Muscle of arm (tissue), 14 donors: ENCODE measurements at places on chromosomes 5 and 9. TPM values are rescaled to one million over a fixed set of nuclear protein-coding genes. Genes with fewer than 3 reads are reported as not detected.
A peak's percentile ranks its signal among the peaks of the same experiment; 100 is the strongest.

Gene C7
- polyA plus RNA-seq: 1.3 TPM

DNA sequence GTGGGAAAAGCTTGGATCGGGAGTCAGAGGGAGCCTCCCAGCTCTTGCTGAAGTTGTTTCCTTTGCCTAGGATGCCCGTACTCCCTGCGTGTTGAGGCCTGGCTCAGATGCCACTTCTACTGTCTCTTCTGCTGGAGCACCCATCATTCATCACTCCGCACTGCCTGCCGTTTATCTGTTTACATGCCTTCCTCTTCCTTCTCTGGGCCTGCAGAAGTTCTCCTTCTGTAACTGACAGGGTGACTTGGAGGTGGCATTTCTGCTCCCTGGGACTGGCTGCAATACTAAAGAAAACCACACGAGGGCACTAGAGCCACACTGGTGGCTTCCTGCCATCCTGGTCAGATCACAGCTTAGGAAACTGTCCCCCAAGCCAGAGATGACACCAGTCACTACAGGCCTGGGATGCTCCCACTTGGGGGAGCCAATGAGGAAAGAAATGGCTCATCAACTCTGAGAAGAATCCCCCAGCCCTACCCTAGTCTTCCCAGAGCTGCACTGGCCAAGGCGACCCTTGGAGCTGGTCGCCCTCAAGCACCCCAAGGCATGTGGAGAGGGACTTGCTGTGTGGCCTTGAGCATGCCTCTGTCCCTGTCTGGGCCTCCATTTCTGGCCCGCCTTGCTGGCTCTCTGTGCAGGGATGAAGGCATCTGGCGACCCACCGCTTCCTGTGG is 9.7 kb upstream of the SLC25A51 start:
- DNase-seq: peak; percentile 82

GRCh38 chr5:3010953-3011763 is 259.7 kb upstream of the IRX2 start:
- no peak for DNase-seq

- DNase-seq: no peak
Observed at GRCh38 chr5:159533197-159533596, 202.9 kb upstream of the IL12B start.
